CD4-positive, alpha-beta memory T cell (primary cell): ENCODE measurements at places on chromosomes 4 and X. TPM values are rescaled to one million over a fixed set of nuclear protein-coding genes. Genes with fewer than 3 reads are reported as not detected.

The SLC39A8 gene
- 25.7 TPM for total RNA-seq

The STARD8 gene
- total RNA-seq, result 0.47 TPM

The PRAF2 gene
- total RNA-seq, result 28.9 TPM

The CENPVL2 gene
- total RNA-seq, result not detected

The HSFX4 gene
- not detected for total RNA-seq

The CENPVL1 gene
- total RNA-seq, result not detected

The CXCL10 gene
- total RNA-seq, result 0.76 TPM

The RGN gene
- not detected for total RNA-seq

The ASB12 gene
- not detected for total RNA-seq

The AIMP1 gene
- total RNA-seq, result 47.0 TPM

The TCP11X2 gene
- total RNA-seq, result not detected

The KLB gene
- not detected for total RNA-seq
